ENCODE measurements at places on chromosomes 3 and 15. TPM values are rescaled to one million over a fixed set of nuclear protein-coding genes. Genes with fewer than 3 reads are reported as not detected.

GRCh38 chr15:101054991-101055390 lies 135.8 kb downstream of the LRRK1 start:
- DNase-seq, result peak; percentile 52

- peak; percentile 9 for DNase-seq
These were observed 82.9 kb downstream of the HES1 start for GRCh38 chr3:194218646-194219453.

GRCh38 chr3:11705049-11705448 lies 61.3 kb upstream of the VGLL4 start:
- no peak for DNase-seq

- no peak for DNase-seq
These were observed 361.0 kb upstream of the IL12A start for GRCh38 chr3:159627634-159628033.

Gene AADAC
- 2.0 TPM for total RNA-seq

Gene SEMA3B
- total RNA-seq, result 32.9 TPM

Gene SCAMP5
- total RNA-seq, result 6.6 TPM

DNA sequence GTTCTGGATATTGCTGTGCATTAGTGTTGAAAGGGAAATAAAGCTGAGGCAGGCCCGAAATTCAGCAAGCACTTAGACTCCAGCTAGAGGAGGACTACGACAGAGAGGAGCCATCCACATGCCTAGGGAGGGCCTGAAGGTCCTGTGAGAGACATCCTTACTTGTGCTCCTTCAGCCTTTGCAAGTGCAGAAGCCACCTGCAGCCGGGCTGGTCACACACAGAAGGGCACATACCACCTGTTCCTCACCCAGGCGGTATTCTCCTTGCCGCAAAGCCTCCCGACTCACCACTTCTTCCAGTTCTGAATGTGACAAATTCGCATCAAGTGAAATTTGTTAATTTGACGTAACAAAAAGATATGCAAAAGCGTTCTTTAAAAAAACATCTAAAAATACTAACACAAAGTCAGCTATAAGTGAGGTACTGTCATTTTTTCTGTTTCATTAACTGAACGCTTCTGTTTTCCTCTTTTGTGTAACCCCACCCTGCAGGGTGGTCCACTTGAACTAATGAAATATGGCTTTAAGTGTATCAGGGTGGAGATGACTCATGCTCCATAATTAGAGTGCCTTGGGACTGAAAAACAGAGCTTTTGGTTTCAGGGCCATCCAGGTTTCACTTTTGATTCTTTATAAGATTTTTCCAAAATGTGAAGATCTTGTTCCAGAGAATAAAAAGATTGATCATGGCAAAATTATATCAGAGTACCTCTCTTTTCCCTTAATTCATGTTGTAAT lies 467.9 kb upstream of the ATP11B start:
- DNase-seq, result no peak

Gene C3orf49
- total RNA-seq, result not detected

- no peak for DNase-seq
These were observed 38.4 kb upstream of the RBM5 start for GRCh38 chr3:50050361-50050760.

All from vagina (tissue), 2 donors.